ENCODE measurements at places on chromosomes 1 and 21.

DNA sequence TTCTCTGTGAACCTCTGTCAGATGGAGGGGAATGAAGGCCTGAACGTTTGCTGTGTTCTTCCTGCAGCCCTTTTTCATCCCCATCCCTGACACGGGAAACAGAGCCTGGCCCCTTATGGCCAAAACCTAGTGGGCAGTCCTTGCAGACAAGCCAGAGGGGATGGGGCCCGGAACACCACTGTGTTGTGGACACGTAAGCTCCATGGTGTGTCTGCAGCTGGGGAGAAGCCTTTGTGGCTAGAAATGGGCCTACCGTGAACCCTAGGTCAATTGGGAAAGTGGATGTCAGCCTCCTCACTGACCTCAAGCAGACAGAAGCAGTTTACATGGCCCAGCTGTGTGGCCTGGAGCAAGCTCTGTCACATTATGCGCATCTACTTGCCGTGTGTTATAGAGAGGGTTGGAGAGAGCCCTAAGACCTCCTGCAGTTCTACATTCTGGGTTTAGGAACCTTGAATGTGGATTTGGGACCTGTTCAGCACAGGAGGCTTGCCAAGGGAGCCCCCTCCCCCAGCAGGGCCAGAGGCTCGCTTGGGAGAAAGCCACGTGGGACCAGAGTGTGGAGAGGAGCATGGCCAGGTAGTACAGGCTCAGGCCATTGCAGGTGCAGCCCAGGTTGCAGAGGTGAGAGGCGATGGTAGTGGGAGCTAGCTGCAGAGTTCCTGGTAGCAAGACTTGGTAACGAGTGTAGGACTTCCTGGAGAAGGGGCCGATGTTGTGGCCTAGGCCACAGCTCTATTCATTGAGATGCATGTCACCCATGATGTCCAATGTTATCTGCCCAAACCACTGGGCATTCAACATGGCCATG, 20.7 kb downstream of the PARS2 start:
- DNase-seq = no peak

GRCh38 chr21:28294051-28294450, 698.6 kb downstream of the LTN1 start:
- no peak for DNase-seq

DNA sequence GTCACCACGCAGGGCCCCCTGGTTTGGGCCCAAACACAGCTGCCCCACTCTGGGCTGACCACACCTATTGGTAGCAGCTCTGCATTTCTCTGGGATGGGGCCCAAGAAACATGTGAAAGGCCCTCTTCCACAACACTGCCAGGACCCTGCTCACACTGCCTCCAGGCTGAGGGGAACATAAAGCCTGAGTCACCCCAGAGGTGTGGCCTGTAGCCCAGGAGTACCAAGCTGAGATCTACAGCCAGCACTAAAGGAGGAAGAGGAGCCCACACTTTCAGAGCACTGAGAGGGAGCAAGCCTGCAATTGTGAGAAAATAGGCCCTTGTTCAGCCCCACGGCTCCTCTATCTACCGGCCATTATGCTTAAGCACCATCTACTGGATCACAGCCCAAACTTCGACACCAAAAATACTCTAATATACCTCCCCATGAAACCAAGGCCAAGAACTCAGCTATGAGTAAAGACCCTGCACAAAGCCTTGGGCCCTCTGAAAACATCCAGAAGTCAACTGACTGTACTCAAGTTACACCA, 14.4 kb upstream of the OR2T10 start:
- DNase-seq = no peak

DNA sequence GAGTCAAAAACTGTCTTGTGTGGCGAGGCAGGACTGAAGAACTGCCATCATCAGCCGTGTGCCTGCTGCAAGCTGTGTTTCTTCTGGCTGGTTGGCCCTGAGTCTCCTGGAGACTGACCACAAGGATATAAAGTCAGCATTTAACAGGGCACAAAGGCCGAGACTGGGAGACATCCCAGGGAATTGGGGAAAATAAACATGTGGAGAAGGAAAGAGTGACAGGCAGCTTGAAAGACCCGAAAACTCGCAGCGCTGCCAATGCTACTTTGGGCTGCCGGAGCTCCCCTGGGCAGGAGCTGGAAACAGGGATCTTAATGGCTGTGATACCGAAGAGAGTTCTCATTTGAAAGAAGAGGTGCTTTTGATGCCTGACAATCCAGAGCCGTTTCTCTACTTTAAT, 125.3 kb upstream of the HMGB4 start:
- DNase-seq = no peak

DNA sequence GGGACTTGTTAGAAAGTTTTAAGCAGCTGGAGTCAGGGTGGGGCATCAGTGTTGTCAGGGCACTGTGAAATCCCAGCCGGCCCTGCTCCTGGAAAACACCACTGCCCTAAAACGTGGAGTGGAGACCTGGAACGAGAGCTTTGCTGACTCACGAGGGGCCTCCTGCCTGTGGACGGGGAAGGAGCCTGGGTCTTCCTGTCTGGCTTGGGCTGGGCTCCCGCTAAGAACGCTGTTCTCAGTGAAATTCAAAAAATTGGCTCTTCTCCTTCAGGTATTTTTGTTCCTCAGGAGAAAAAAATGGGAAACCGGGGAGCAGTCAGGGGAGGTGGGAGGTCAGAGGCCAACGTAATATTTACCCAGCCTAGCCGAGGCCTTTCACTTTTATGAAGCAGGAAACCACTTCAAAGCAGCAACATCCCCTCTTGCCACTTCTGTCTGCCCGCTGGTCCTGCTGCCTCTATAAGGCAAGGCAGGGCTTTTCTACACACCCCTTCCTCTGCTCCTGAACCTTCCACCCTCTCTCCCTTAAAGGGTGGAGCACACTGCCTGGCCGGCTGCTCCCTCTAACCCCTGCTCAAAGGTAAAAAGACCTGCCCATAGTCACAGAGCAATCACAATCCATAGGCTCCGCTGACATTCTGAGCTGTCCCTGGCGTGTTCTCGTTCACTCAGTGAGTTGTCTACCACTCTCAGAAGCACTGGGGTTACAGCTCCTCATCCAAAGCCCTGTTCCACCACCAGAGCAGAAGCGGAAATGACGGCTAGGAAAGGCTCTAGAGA, 8.0 kb downstream of the PLXNA2 start:
- DNase-seq = no peak

DNA sequence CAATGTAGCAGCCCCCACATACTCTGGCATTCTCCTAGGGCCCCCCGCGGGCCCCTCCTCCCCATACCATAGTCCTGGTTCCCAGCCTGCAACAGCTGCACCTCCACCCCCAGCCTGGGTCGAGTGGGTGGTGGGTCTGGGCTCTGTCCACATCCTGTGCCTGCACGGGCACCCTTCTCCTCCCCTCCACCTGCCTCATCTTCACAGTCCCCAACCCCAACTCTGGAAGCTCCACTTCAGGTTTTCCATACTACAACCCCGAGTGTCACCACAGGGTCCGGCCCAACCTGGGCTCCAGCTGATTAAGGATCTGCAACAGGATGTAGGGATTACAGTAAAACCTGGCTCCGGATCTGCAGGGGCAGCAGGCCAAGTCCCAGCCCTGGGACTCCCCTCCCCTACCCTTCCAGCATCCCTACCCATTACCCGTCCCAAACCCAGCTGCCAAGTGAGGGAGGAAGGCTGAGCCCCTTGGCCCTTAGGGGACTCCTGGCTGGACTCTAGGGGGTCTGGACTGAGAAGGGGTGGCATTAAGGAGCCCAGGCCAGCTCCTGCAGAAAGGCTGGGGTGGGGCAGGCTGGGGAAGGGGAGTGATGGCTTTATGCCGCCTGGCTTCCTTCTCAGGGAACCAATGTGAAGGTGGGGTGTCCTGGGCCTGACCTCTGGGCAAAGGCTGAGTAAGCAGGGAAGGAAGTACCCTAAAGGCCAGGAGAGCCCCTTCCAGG, 116.8 kb downstream of the CASZ1 start:
- no peak for DNase-seq

DNA sequence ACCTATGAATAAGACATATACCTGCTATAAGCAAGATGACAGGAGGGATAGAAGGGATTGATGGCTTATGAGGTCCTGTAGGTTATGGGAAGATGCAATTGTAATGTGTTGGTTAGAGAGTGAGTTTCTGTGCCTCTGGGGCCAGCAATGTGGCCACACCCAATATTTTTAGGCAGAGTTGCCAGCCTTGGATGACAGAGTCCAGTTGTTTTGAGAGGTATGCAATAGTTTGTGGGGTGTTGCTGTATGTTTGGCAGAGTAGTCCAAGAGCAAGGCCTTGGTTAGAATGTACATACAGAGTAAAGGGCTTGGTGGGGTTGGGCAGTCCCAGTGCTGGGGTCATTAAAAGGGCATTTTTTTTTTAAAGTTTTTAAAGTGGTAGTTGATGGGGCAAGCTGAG, 36.6 kb upstream of the PLA2G5 start:
- no peak for DNase-seq

DNA sequence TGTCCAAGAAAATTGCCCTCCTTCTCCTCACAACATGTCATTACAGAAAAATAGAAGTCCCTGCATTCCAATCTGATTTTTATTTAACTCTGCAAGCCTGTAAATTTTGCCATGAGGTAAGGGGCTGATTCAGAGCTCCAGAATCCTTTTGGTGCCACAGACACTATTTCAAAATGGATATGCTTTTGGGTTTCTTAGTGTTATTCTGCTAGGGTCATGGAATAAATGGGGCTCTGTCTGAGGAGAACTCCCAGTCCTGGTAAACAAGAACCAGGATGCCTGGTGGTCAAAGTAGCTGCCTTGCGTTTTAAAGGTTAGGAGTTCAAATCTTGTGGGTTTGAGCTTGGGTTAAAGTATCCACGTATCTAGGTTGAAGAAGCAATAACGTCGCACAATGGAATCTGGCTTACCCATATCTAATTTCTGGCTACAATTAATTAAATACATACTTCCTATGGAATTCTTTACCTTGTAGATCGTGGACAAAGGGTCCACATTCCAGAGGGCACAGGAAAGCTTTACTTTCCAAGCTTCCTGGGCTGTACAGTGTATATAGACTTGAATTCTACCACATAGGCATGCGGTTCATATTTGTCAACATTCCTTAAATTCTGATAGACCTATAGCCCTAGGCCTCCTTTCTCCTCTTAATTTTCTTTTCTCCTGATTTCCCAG, 98.0 kb upstream of the CDC42BPA start:
- no peak for DNase-seq

GRCh38 chr1:211126622-211127021, 7.3 kb downstream of the KCNH1 start:
- no peak for DNase-seq

GRCh38 chr1:89363196-89363595, 663 bp upstream of the GBP6 start:
- peak; percentile 33 for DNase-seq

DNA sequence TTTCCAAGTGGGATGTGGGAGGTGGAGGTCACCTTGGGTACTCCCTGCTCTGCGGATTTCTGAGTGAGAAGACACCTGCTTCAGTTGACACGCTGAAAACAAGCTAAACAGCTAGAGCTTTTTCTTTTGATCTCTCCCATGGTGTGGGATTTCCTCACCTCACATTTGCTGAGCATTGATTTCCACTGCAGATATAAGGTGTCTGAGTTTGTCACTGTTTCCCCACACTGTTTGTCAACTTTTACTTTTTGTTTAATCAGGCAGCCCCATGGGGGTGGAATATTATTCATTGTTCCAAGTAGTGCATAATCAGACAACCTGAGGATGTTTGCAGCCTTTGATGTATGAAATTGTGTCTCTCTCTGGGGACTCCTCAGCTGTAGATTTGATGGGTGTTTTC, 49.5 kb downstream of the FASLG start:
- no peak for DNase-seq

- DNase-seq = no peak
Measured at GRCh38 chr21:33121715-33122475, 52.0 kb downstream of the OLIG1 start.

DNA sequence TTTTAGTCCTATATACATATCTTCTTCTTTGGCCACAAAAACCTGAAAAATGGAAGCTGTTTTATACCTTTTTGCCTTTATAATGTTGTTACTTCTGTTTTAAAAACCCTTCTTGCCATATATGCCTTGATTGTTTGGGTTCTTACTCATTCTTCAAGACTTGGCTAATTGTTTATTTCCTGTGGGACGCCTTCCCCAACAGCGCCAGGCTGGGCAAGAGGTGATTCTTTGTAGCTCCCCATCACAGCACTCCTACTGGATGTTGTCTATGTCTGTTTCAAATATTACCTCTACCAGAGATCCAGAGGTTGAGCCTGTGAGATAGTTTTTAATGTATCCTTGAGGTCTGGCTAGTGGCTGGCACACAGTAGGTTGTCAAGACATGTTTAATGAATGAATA, 73.2 kb upstream of the CYP2J2 start:
- DNase-seq = no peak

- no peak for DNase-seq
Measured at GRCh38 chr1:178528228-178528952, 15.5 kb downstream of the TEX35 start.

GRCh38 chr1:30691480-30691879, 31.9 kb downstream of the MATN1 start:
- DNase-seq = no peak

DNA sequence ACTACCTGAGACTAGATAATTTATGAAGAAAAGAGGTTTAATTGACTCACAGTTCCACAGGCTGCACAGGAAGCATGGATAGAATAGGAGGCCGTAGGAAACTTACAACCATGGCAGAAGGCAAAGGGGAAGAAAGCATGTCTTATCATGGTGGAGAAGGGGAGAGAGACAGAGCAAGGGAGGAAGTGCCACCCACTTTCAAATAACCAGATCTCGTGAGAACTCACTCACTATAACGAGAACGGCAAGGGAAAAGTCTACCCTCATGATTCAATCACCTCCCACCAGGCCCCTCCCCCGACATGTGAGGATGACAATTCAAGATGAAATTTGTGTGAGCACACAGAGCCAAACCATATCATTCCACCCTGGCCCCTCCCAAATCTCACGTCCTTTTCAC, 4.7 kb upstream of the C21orf91 start:
- no peak for DNase-seq

DNA sequence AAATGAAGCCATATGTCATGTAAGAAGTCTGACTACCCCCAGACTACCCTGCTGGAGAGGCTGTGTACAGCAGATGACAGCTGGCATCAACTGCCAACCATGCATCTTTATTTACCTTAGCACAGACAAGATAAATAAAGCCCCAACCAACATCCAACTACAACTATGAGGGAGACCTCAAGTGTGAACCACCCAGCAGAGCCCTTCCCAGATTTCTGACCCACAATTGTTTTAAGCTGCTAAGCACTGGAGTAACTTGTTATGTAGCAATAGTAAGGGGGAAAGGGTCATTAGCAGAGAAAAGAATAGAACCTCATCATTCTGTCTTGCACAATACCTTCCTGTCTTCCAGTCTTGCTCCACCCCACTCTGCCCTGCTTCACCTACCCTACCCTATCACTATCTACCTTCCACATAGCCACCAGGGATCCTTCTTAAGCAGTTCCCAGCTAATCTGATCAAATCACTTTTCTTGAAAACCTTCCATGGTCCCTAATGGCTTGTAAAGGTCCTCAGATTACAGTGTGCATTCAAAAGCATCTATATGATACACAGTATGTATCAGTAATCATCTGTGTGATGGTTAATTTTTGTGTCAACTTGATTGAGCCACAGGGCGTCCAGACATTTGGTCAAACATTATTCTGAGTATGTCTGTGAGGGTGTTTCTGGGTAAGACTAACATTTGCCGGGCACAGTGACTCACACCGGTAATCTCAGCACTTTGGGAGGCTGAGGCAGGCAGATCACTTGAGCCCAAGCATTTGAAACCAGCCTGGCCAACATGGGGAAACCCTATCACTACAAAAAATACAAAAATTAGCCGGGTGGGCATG, 19.6 kb upstream of the RBM15 start:
- no peak for DNase-seq

GRCh38 chr1:183432548-183432875, 14.3 kb upstream of the NMNAT2 start:
- DNase-seq = no peak

All from suppressor macrophage treated with lipopolysaccharide for 4 hours (primary cell).